ENCODE measurements at places on chromosomes 12 and 14. TPM values are rescaled to one million over a fixed set of nuclear protein-coding genes. Genes with fewer than 3 reads are reported as not detected.

DNA sequence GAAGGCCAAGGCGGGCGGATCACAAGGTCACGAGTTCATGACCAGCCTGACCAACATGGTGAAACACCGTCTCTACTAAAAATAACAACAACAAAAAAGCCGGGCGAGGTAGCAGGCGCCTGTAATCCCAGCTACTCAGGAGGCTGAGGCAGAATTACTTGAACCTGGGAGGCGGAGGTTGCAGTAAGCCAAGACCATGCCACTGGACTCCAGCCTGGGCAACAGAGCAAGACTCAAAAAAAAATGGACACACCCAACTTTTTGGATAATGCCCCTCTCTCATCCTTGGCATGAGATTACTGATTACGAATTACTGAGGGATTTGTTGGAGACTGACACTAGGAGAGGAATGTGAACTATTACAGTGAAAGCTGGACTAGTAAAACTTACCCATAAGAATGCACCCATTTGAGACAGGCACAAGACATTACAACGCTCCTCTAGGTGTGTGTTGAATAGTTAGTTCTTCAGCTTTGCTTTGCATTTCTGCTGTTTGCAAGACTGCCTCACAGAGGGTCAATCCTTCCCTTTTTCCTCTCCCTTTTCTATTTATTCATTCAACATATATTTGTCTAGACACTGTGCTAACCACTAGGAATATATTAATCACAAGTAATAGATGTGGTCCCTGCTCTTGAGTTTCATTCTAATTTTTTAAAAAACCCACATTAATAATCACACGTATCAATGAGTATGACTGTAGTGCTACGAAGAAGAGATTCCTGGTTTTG is 46.0 kb upstream of the OR5AU1 start:
- H3K4me1 ChIP-seq: no peaks in the 10 kb centered on the region
- H3K4me3 ChIP-seq: no peak overlapping the region
- no peaks in the 10 kb centered on the region for H3K27me3 ChIP-seq
- peaks cover 30% of the 10 kb centered on the region for H3K36me3 ChIP-seq
- DNase-seq: no peak

- H3K36me3 ChIP-seq: no peaks in the 10 kb centered on the region
- H3K27ac ChIP-seq: no peak overlapping the region
- no peak overlapping the region for H3K4me3 ChIP-seq
- peaks cover 17% of the 10 kb centered on the region for H3K27me3 ChIP-seq
These were observed 18.6 kb upstream of the KRT7 start for GRCh38 chr12:52214421-52214802.

- DNase-seq: no peak
- no peak overlapping the region for H3K27ac ChIP-seq
- no peaks in the 10 kb centered on the region for H3K36me3 ChIP-seq
- peaks cover 6% of the 10 kb centered on the region for H3K27me3 ChIP-seq
- peaks cover 13% of the 10 kb centered on the region for H3K4me1 ChIP-seq
- H3K4me3 ChIP-seq: no peak overlapping the region
These were observed 29.3 kb upstream of the DAAM1 start for GRCh38 chr14:59159169-59159568.

DNA sequence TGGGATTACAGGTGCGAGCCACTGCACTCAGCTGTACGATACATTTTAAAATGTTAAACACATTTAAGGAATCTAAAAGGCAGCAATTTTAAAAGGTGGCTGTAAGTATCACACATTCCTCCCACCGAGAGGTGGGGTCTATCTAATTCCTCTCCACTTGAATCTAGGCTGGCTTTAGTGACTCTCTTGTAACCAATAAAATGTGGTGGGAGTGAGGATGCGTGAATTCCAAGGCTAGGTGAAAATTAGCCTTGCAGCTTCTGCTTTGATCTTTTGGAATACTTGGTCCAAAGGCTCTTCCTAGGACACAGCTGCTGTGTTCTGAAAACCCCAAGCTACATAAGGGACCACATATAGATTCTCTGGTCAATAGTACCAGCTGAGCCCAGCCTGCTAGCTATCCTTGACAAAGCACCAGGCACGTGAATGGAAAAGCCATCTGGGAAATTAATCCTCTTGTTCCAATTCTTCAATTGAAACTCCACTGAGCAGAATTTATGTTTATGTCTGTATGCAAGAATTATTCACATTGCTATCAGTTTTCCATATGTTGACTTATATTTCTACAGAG is 8.8 kb upstream of the GPRC5D start:
- H3K36me3 ChIP-seq: no peaks in the 10 kb centered on the region
- peaks cover 4% of the 10 kb centered on the region for H3K27me3 ChIP-seq

GRCh38 chr12:91722072-91722471 is 423.6 kb downstream of the BTG1 start:
- H3K36me3 ChIP-seq: no peaks in the 10 kb centered on the region
- peaks cover 8% of the 10 kb centered on the region for H3K27me3 ChIP-seq
- no peak overlapping the region for H3K4me3 ChIP-seq
- H3K4me1 ChIP-seq: no peaks in the 10 kb centered on the region
- DNase-seq: no peak

DNA sequence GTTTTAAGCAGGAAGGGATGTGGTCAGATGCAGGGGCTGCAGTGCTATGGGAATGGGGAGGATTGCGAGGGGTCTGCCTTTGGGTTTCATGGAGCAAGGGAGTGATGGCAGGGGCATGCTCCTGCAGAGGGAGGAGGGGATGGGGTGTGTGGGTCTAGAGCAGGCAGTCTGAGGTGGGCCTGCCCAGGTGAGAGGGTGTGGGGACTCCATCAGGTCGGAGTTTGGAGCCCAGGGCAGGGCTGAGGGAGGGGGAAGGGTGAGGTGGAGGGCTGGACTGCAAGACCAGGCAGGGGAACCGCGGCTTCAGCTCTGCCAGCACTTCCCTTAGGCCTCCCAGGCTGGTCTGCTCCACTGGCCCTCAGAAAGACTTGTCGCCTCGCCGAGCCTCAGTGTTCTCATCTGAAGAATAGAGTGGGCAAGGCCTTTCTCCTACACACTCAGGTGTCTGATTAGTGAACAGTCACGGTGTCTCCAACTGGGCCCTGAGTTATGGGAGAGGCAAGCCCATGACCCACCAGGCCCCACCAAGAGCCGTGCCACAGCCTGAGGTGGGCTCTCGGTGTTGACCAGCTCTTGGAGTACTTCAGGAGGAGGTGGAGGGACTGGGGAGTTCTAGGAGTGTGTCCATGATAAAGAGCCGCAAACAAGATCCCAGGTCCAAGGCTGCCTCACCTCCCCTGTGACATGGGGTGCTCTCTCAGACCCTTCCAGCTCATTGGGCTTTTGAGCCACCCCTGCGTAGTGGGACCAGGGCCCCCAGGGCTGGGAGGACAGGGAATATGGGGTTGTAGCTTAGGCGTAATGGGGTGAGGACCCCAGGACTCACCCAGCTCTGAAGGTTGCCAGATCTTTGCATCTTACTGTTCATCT is 20.1 kb upstream of the KRT80 start:
- H3K27ac ChIP-seq: no peak overlapping the region
- H3K27me3 ChIP-seq: peaks cover 22% of the 10 kb centered on the region
- H3K36me3 ChIP-seq: no peaks in the 10 kb centered on the region
- no peak for DNase-seq
- no peak overlapping the region for H3K4me3 ChIP-seq

- H3K4me3 ChIP-seq: no peak overlapping the region
- DNase-seq: no peak
- H3K36me3 ChIP-seq: peaks cover 3% of the 10 kb centered on the region
- no peak overlapping the region for H3K27ac ChIP-seq
These were observed 40.8 kb upstream of the BMAL2 start for GRCh38 chr12:27291862-27292261.

- DNase-seq: no peak
- no peak overlapping the region for H3K27ac ChIP-seq
- H3K27me3 ChIP-seq: no peaks in the 10 kb centered on the region
- H3K4me3 ChIP-seq: no peak overlapping the region
These were observed 148.7 kb downstream of the CCDC59 start for GRCh38 chr12:82209533-82209932.

- no peaks in the 10 kb centered on the region for H3K27me3 ChIP-seq
- H3K36me3 ChIP-seq: peaks cover 93% of the 10 kb centered on the region
- DNase-seq: no peak
- no peak overlapping the region for H3K27ac ChIP-seq
- H3K4me3 ChIP-seq: no peak overlapping the region
These were observed 40.6 kb downstream of the EP400 start for GRCh38 chr12:131990066-131990979.

- no peak overlapping the region for H3K27ac ChIP-seq
- no peak overlapping the region for H3K4me3 ChIP-seq
- DNase-seq: no peak
- H3K27me3 ChIP-seq: peaks cover 41% of the 10 kb centered on the region
These were observed 41.6 kb downstream of the JAG2 start for GRCh38 chr14:105126981-105127329.

- no peak overlapping the region for H3K4me3 ChIP-seq
- no peak overlapping the region for H3K27ac ChIP-seq
- peaks cover 10% of the 10 kb centered on the region for H3K27me3 ChIP-seq
- H3K4me1 ChIP-seq: no peaks in the 10 kb centered on the region
- DNase-seq: no peak
These were observed 146.4 kb downstream of the PHETA1 start for GRCh38 chr12:111222523-111222922.

DNA sequence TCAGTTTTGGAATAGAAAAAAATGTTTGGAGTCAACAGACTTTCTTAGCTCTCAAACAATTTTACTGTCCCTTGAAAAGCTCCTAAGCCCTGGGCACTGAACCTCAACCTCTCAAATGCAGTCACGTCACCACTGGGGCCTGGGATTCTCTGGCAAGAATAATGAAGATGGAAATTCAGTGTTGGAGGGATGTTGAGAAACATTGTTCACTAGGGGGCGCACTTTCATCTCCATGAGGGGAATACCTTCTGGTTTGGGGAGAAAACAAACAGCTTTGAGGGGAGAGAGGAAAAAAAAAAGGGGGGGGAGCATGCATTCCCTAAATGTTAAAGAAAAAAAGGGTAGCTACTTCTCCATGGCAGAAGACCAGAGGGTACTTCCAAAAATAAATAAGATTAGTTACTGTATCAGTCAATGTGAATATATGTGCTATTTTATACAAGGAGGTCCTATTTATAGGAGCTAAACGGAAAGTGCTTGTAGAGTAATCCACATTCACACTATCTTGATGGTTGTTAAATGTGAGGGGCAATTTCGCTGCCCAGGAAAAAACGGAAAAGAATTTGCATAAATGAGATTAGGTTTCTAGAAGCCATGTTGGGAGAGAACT is 5.8 kb upstream of the TBPL2 start:
- H3K4me3 ChIP-seq: no peak overlapping the region
- H3K4me1 ChIP-seq: no peaks in the 10 kb centered on the region
- no peaks in the 10 kb centered on the region for H3K36me3 ChIP-seq
- DNase-seq: no peak

Gene LRP6
- total RNA-seq: 1.4 TPM

Gene SETD3
- total RNA-seq: 31.9 TPM

Gene TEX22
- 2.8 TPM for total RNA-seq

Gene TEP1
- total RNA-seq: 120 TPM

Gene CSRP2
- total RNA-seq: 1.6 TPM

Gene CMKLR1
- 0.05 TPM for total RNA-seq

Gene RND1
- total RNA-seq: 4.9 TPM
